ENCODE measurements at places on chromosomes 6 and 20.

DNA sequence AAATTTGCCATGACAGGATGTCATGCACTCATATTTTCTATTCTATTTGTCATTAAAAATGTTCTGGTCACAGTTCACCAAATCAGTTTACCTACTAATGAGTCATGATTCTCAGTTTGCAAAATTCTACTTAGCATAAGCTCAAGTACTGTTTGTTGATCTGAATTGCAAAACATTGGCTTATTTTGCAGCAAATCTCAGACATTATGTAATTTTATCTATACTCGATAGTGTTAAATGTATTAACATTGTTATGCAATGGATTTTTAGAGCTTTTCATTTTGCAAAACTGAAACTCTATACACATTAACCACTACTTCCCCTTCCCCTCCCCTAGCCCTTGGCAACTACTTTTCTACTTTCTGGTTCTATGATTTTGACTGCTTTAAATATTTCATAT lies 213.8 kb upstream of the ZFP64 start:
- no peak for DNase-seq

- DNase-seq, result no peak
These were observed 191.6 kb upstream of the SNX9 start for GRCh38 chr6:157631412-157631811.

DNA sequence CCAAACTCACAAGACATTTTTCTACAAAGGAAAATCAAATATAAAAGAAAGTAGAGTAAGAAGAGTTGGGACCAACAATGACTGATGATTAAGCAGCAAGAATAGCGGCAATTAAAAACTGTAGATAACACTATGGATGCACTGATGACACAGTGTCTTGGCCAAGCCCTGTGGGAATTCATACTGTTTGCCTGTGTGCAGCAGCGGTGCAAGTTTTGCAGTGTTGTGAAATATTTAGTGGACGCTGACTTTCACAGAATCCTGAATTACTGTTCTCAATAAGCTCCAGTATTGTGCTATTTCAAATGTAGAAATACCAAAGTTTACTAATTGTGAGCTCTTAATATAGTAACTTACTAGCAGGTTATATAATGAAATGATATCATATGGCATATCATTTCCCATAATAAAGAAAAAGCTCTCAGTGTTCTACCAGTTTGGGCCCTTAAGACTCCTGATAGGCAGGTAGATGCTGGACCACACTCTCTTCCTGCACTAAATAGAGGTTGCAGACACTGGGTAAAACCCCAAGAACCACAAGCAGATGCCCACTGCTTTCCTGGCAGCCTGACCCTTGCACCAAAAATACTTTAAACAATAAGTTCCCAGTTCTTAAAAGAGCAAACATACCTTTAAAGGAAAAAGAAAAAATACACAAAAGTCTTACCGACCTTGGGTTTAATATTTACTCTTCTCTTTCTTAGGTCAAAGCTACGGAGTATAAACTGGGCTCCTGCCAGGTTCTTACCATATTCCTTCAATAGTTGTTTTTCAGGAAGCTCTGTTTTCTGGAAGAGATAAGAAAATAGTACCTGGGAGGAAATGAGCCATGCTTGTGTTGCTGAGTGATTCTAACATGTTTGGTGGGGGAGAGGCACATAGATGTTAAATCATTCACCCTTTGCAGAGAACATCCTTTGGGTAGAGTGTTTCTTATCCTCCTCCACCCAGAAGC lies 41.6 kb downstream of the ANKEF1 start:
- DNase-seq, result no peak

DNA sequence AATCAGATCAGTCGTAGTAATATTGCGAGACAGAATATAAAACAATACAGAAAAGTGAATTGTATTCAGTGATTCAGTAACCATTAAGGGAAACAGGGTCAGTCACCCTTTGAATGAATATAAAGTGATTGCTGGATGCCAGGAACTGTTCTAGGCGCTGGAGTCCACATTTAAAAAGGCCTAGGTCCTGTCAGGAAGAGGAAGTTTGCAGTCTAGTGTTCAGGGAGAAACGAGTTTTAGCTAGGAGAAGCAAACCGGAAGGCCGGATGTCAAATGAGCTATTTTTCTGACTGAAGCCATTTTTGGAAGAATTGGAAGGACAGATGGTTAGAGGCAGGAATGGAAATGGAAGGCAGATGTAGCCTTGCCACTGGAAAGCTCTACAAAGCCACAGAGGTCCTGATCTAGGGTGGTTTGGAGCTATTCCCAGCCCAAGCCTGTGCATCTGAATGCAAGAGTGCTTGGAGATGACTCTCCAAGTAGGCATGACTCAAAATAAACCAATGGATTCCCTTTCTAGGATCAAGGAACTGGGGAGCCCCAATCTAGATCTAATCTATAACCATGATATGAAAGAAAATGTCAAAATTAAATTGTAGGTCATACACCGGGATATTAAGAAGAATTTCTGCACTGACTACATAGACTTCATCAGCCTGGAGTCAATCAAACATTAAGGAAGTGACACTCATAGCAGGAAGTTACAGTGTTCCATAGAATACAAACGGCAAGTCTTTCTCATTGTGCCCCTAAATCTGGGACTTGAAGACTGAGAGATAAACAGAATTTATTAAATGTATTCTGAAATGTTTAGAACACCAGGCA lies 36.8 kb upstream of the CDKAL1 start:
- no peak for DNase-seq

DNA sequence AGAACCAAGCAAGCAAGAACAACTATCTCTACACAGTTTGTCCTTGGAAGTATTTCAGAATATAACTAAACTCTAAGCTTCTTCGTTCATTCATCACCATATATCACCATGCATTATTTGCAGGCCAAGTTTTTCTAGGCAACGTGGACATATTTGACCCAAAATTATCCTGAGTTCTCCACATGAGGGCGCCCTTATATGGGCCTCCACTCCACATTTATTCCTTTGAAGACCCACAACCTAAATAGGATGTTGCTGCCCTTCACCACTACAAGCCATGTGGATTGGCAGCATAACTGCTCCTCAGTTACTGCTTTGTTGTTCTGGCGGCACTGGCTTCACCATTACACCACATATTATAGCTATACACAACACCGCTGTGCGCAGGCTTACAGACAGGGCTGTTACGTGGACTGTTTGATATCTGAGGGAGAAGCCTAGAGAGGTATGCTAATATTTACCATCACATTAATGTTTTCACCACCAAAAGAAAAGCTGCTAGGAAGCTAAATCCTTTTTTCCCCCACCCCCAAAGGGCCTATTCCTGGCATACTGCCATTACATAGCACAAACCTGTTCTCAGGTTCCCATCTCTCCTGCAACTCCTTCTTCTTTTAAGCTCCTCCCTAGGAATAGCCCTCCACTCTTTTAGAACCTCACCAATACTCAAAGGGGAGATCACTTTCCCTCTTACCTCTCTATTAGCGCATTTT lies 411.7 kb downstream of the C6orf118 start:
- no peak for DNase-seq

Measured in CD4-positive, alpha-beta T cell treated with Interferon alpha-2 for 1 hour (primary cell).